ENCODE measurements at places on chromosomes 1 and 21.
A peak's percentile ranks its signal among the peaks of the same experiment; 100 is the strongest.

GRCh38 chr1:46341222-46342083 lies 846 bp downstream of the NSUN4 start:
- no peak for DNase-seq

DNA sequence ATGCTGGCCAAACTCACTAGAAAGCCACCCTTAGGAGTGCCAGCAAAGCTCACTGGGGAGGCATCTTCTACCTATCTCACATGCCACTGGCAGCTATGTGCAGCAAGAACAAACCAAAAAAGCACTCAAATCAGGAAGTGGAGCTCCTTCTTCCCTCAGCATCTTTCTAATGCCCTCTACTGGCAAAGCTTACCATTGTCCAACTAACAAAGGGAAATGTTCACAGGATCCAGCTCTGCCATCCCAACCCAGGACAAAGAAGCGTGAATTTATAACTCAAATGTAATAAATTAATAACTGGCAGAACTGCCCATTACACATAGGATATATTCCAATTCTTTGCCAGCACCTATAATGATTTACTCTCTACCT lies 38.9 kb downstream of the LEPR start:
- DNase-seq: peak; percentile 45

DNA sequence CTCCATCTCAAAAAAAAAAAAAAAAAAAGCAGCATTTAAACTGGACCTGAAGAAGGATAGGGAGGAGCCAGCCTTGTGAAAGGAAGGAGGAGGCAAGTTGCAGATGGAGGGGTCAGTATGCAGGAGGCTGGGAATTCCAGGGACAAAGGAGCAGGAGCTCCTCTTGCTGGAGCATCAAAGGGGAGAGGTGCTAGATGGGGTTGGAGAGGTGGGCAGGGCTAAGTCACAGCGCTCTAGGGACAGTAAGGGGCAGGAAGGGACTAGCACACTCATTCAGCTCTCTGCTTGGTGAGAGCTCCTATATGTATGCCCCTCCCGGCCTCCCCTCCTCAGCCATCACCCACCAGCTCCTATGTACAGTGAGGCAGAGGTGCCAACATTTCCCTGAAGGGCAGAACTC lies 26.8 kb downstream of the MAP7D1 start:
- no peak for DNase-seq

DNA sequence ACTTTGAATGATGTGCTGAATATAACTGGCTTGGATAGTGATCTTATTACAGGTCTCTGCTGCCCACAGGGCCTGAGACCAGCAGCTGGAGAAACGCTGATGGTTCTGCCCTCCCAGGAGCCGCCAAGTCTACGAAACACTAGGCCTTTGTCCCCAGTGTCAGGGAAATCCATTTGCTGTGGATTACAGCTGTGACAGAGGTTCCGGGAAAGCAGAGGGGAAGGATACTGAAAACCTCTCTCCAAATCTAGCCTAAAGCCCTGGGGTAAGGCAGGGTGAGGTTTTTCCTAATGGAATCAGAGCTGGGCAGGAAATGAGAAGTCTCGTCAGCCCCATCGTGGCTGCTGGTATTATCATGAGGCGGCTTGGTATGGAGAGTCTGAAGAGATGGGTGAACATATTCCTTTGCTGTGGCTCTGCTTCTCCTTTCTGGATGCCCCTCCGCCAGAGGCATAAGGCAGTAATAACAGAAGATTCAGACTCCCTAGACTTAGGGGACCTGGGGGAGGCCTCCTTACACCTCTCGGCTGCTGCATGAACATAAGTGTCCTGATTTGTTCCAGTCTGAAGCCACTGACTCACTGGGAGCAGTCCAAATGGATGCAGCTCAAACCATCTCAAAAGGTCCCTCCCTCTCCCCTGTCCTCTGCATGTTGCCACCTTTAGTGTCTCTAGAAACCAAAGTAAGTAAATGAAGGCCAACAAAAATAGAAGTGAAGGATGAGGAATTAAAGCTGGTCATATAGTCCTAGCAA lies 48.1 kb downstream of the PHC2 start:
- DNase-seq: no peak

DNA sequence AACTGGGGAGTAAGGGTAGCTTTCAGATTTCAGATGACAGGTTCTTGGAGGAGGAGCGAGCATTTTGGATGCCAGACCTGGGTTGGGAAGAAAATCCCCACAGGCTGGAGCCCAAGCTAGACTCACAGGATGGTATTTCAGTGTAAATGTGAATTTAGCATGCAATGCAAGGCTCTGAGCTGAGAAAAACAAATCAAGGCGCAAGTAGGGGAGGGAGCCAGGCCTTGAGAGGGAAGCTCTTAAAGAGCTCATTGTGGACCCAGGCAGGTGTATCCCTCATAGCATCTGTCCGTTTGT lies 386.1 kb downstream of the MATN1 start:
- no peak for DNase-seq

DNA sequence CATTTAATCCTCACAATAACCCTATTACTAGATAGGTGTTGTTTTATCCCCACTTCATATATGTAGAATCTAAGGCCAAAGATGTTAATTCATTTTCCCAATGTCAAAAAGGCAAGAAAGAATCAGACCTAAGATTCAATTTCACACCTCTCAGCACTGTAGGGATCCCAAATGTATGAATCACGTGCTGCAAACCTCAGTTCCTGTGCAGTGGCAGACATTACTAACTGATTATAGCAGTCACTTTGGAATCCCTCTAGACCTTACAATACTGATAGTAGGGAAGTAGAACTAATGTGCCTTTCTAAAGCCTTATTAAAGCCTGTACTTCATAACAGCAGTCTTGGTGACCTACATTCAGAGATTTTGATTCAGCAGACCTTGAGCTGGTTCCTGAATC lies 2.3 kb downstream of the C1orf87 start:
- peak; percentile 15 for DNase-seq

DNA sequence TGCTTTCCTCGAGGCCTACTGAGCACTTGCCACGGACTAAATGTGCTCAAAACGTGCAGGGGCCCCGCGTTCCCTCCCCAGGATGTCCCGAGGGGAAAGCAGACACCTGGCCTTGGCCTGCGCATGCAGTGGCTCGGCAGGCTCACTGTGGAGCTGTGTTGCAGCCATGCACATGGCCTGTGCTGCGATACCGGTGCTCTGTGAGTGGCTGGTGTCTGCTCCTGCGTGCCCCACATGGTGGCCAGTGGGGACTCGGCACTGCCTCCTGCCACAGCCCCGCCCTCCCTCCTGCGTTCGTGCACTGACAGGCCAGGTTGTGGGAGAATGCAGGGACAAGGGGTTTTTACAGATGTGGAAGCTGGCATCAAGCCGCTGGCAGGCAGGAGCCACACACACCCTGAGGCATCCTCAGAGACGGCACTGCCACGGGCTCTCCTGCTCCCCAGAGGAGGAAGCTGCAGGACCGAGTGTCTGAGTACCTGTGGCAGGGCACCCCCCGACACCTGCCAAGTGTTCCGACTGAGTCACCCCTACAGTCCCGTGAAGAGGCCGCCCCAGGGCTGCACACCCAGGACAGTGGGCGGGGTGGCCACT lies 16.9 kb upstream of the PTTG1IP start:
- no peak for DNase-seq

GRCh38 chr1:11691302-11691914 lies at the start of gene DRAXIN:
DRAXIN (plus strand) TSS chr1:11691710; CDS start chr1:11706259, 14,549 bp downstream.
- DNase-seq: no peak

GRCh38 chr1:154556422-154556821 lies 2.0 kb downstream of the UBE2Q1 start:
- DNase-seq: peak; percentile 67

DNA sequence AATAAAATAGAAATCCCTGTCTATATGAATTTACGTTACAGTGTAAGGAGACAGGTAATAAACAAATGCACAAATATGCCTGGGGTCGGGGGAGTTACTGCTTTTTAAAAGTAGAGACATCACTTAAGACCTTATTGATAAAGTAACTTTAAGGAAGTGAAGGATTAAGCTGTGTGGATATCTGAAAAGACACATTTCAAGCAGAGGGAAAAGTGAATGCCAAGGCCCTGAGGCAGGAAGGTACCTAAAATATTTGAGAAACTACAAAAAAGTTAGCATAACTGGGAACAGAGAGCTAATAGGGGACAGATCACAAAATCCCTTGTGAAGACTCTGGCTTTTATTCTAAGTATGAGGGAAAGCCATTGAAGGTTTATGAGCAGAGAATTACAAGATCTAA lies 41.5 kb downstream of the TUT4 start:
- no peak for DNase-seq

DNA sequence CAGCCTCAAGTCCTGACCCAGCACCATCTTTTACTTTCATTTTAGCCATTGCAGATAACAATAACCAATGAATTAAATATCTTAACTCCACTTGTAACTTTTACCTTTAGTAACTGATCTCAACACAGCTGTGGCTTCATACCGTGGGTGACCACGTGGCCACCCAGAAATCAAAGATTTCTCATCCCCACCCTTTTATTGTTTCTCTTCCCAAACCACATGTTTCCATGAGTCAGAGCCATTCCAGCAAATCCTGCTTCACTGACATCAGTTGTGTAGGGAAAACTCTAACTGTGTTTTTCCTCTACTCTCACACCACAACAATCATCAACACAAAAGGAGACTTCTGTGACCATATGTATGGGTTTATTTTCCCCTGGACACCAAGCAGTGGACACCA lies 25.1 kb upstream of the BRDT start:
- DNase-seq: peak; percentile 62

GRCh38 chr1:240189386-240189989 lies 97.8 kb downstream of the FMN2 start:
- no peak for DNase-seq

GRCh38 chr1:110647254-110647891 lies 27.4 kb downstream of the KCNA3 start:
- peak; percentile 18 for DNase-seq

GRCh38 chr1:234958706-234959657 lies 169.7 kb downstream of the TOMM20 start:
- DNase-seq: no peak

DNA sequence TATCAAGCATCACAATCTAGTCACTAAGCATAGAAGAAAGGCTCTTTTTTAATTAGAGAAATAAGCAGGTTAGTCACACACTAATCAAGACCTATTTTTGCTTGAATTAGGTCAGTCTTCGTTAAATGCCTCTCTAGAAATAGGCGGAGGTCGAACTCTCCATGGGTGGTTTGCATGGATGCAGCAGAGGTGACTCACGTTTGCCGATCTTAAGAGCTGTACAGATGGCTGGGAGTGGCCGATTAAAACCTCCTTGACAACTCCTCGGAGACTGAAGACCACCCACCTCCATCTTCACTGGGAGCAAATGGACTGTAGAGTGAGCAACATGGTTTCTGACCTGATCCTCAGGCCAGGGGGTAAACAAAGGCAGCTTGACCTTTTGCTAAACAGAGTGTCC lies 249.3 kb downstream of the ZNF648 start:
- DNase-seq: no peak

GRCh38 chr21:42061195-42061985 lies 9.7 kb upstream of the UMODL1 start:
- DNase-seq: no peak

GRCh38 chr1:241624935-241625334 lies 15.2 kb downstream of the CHML start:
- no peak for DNase-seq

DNA sequence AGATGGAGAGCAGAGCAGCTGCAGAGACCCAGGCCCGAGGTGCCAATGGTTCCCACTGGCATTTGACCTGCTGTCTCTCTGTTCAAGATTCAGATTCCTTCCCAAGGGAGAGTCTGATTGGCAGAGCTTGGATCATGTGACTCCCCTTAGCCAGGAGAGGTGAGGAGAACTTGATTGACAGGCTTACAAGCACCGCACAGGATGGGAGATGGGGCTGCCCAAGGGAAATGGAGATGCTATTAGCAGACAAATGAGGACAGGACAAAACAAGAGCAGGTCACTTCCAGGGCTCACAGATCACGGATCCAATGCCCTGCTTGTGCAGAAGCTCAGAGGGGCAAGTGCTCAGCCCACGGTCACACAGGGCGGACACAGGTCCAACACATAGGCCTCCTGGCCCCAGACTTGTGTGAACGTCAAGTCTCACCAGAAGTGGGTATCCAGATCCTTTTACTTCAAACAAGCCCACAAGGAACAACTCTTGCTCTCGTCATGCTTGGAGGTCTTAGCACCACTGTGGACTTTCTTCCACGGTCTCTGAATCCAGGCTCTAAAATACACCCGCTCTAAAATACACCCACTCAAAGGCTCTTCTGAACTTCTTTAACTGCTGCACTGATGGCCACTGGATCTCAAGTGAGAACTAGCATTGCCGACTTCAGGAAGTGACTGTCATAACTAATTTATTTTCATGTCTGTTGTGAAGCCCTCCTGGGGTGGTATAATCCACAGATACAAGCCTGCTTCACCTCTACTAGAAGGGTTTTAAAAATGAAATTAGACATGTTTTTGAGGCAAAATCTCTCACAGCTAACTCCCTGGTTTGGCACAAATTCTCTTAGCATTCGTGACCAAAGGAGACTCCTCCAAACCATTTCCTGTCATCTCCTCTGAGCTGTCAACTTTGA lies 274.9 kb downstream of the RRAGC start:
- no peak for DNase-seq

GRCh38 chr1:49971088-49971487 lies 52.7 kb downstream of the AGBL4 start:
- no peak for DNase-seq

GRCh38 chr1:43442756-43443155 lies 11.0 kb downstream of the HYI start:
- DNase-seq: no peak

DNA sequence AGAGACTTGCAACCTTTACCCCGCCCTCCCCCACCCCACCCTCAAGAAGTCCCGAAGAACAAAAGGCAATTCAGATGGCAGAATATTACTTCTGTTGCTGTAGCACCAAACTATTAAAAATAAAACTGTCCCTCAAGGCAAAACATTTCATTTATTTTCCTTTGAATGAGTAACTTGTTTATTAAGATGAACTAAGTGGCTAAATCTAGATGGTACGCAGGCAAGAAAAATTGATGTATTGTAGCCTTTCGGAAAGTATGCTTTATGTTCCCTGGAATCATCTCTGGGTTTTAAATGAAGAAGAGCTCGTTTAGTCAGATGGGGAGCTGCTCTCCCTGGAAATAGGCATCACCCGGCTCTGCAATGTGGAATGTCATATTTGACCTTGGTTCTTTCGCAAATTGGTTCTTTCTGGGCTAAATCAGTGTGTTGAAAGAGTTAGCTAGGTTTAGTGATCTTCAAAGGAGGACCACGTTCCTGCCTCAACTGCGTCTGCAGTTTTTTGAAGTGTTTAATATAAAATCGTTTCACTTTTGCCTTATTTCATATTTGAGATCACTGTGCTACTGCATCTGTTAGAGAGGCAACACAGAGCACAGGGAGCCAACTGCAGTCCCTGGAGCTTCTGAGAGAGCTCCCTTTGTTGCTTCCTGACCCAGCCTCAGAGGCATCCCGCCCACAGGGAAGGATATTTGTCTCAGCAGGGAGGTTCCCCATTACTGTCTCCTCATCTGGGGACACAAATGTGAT lies 61.8 kb downstream of the KIF26B start:
- no peak for DNase-seq

- DNase-seq: no peak
Observed at GRCh38 chr1:95221306-95221705, 12.7 kb upstream of the RWDD3 start.

- DNase-seq: no peak
Observed at GRCh38 chr21:43794857-43795256, 5.5 kb downstream of the RRP1 start.

GRCh38 chr21:39776589-39776988 lies 31.6 kb downstream of the IGSF5 start:
- DNase-seq: no peak
